Pancreas (tissue), 10 donors: ENCODE measurements at places on chromosomes 16 and 17. TPM values are rescaled to one million over a fixed set of nuclear protein-coding genes. Genes with fewer than 3 reads are reported as not detected.

GRCh38 chr16:86128246-86128645, 229.3 kb downstream of the IRF8 start:
- DNase-seq = no peak

GRCh38 chr17:58264407-58265103, 16.2 kb downstream of the MPO start:
- DNase-seq = no peak

- DNase-seq = no peak
Measured at GRCh38 chr17:71974051-71974450, 146.8 kb upstream of the SOX9 start.

- no peak for DNase-seq
Measured at GRCh38 chr17:82577300-82577699, 57.8 kb downstream of the FOXK2 start.

DNA sequence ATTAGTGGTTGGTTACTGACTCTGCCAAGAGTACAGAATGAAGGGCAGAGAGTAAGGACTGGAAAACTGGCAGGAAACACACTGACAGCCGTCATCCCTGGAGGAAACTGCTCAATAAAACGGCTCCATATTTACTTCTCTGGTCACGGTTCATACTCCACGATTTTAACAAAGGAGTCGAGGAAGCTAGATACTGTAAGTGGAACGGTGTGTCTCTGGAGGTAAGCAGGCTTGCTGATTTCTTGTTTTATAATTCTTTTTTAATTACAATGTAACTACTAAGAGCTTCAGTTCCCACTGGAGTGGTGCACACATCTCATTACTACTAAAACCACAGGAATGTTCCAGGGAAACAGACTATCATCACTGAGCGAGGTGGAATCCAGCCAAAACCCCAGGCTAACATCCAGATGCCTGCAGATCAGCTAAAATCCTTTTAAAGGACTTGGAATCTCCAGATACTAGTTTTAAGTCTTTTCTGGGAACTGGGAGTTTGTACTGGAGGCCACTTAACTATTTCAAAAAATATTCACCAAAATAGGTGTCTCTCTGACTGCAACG, 17.8 kb downstream of the SERPINF1 start:
- DNase-seq = no peak

DNA sequence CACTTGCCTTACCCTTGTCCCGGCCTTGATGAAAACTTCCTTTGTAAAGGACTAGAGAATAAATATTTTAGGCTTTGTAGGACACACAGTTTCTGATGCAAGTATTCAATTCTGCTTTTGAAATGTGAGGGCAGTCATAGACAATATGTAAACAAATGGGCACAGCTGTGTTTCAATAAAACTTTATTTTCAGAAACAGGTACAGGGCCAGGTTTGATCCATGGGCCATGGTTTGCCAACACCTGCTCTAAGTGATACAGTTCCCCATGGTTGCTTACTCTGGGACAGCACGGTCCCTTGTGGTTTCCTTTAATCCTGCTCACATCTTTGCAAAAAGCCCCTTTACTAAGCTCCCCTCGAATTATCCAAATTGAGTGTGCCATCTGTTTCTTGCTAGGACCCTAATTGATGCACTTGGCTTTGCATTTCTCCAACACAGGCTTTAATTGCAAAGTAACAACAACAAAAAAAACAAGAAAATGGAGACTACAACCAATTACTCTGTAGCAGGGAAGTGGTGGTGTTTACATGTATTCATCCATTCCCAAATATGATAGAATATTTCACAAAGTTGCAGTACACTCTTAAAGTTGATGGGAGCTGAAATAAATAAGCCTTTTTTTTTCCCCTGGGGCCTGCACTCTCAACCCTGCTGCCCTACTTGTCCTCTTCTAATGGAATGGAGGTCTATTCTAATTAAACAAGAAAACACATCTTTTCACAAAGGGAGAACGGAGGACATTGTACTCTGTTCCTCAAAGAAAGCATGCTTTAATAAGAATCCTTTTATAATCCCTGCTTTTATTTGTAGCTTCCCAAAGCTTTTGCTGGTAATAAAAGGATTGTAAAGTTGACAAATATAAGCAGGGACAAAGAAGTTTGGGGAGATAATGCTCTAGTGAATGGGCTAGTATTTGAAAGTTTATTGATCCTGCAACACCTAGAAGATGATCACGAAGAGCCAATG, 37.7 kb upstream of the TOX3 start:
- no peak for DNase-seq

DNA sequence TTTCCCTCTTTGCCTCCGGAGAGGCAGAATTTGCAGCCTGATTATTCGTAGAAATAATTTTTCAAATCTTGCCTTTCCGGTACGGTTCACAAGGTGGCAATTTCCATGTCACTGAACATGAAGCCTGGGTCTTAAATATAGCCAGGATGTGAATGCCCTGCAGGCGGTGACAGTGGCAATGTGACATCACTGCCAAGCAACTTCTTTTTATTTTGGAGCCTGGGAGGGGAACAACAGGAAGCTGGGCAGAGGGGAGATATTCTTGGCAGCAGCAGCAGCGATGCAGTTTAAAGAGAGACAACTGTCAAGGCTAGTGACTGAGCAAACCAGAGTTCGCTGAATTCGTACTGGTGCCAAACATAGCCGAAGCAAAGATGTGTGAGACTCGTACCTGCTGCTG, 171.1 kb downstream of the SNX29 start:
- no peak for DNase-seq

DNA sequence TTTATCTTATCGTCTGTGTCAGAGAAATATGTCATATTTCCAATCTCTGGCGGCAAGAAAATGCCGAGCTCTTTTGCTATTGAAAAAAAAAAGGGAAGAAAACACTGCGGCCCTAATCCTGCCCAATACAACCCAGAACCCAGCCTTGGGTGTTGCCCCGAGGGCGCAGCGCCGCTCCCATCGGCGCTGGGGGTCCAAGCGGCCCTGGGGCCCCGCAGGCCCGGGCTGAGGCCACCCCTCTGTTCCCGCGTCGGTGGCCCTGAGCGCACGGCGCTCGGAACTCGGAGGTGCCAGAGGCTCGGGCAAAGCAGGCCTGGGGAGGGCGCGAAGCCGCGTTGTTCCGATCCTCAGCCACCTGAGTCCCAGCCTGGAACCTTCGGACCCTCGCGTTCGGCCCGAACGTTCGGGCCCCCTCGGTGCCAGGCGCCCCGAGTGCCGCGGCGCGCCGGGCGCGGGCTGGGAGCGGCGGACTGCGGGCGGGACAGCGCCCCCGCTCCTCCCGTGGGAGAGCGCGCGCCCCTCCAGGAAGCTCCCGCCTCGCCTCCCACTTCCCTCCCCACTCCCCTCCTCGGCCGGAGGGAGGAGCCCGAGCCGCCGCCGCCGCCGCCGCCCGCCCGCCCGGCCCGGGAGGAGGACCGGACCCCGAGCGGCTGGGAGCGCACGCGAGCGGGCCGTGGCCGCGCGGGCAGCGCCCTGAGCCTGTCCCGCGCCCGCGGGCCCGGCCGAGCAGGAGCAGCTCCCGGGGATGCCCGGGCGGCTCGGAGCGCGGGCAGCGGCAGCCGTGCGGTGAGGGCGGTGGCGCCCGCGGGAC, at the start of gene CPNE2:
Gene CPNE2 (plus strand): TSS at position 609 of the 811 bp plus-strand sequence. CDS start 18,160 bp downstream, outside the sequence.
- DNase-seq = peak; percentile 85

GRCh38 chr17:46968224-46968834, 10.7 kb downstream of the RPRML start:
- DNase-seq = no peak

PPP1R27 gene
- polyA plus RNA-seq = 1.1 TPM

DLX4 gene
- polyA plus RNA-seq = 0.26 TPM

CDH3 gene
- polyA plus RNA-seq = 0.30 TPM

RHBDF1 gene
- polyA plus RNA-seq = 56.3 TPM

UNC45B gene
- polyA plus RNA-seq = not detected
